ENCODE measurements at places on chromosomes 3 and 15.

DNA sequence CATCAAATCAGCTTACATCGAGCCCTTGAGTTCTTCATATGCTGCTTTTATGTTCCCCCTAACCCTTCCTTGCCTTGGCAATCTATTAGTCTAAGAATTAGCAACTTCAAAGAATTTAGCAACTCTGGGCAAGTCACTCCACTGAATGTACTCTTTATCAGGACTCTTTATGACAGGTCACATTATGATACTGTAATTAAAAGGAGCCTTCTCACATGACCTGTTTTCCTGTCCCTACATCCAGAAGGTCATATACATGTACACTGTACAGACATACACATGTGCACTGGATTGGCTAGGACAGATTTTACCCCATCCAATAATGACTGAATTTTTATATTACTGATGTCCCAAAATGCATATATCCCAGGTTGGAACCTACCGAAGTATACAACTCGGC lies 463.1 kb downstream of the SHQ1 start:
- no peak for DNase-seq

DNA sequence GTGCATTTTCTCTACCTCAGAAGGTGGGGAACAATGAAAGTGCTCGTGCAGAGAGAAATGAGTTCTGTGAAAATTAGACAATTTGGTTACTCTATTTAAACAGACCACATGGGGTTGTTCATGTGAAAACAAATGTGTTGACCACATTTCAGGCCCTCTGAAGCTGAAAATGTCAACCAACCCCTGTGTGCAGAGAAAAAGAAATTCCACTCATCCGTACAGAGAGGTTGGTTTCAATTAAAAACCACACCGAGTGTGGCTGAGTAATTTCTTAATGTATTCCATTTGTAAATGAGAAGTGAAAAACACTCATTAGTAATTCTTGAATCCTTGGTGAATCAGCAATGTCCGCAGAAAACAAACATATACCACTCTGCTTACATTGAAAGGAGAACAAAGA lies 46.9 kb upstream of the SLC7A14 start:
- DNase-seq, result no peak

GRCh38 chr15:100980410-100981046 lies 61.4 kb downstream of the LRRK1 start:
- no peak for DNase-seq

- no peak for DNase-seq
These were observed 7.4 kb upstream of the ANPEP start for GRCh38 chr15:89822026-89822425.
